SHP77 (cell line): ENCODE measurements at places on chromosomes 13 and 19.
A peak's percentile ranks its signal among the peaks of the same experiment; 100 is the strongest.

DNA sequence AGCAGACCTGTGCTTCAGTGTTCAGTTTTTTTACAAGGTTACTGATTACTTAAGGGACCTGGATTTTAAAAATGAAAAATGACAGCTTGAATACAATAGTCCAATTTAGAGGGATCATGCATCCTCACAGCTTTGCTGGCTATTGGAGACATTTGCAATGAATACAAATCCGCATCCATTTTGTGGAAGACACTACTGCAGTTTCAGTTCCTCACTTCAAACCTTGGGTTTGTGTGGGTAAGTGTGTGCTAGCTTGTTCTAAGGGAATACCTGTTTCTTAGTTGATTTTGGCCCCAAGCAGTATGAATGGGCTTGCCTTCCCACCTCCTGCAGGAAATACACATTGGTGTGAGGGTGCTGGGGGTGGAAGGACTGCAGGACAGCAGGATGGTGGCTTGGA lies 222.4 kb downstream of the OLFM4 start:
- no peak for DNase-seq

DNA sequence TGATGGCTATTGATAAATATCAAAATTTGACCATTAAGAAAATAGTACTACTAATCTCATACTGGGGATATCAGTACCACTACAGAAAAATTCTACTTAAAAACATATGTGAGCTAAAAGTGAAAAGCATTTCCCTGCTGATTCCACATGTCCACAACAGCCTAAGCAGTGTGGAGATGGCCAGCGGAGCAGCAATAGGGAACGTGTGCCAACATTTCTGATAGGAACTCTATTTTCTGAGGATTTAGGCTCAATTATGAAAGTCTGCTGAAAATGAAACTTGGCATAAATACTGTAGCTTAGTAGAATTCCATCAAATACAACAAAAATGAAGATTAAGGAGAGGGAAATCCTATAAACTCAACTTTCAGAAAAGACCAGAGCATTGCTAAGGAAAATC lies 311.6 kb downstream of the ENOX1 start:
- no peak for DNase-seq

- no peak for DNase-seq
Observed at GRCh38 chr19:46383171-46383815, 30.1 kb downstream of the CCDC8 start.

GRCh38 chr19:10582091-10582490 lies 5.0 kb downstream of the AP1M2 start:
- no peak for DNase-seq

GRCh38 chr13:109105899-109106298 lies 476.5 kb downstream of the MYO16 start:
- DNase-seq = no peak

DNA sequence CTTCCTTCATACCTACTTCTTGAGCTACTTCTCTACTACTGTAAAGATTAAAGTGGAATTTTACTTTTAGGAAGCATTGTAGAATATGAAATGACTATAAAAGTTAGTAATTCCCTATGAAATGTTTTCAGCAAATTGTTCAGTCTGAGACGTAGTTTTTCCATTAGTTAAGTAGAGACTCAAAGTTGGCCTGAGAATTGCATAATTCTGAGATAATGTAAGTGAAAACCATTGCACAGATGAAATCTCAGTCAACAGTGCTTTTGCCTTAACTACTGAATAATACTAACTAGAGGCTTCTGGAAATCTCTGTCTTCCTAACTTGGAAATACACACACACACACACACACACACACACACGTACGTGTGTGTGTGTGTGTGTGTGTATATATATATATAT lies 125.9 kb downstream of the FGF14 start:
- DNase-seq = no peak

DNA sequence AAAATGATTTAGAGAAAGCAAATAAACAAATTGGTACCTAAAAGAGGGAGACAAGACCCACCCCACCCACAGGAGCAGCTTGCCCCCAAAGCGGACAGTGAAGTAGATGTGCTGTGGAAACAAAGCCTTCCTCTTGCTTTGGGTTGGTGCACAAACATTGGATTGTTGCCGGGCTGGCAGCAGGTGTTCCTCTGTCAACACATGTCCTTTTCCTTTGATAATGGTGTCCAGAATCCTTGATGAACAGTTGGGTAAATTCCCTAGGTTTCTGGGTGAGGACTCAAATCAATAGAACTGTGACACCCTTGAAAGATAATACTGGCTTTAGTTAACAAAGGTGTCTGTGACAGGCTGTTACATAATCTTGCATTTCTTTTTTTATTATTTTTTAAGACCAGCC lies 311.8 kb downstream of the SPRY2 start:
- DNase-seq = peak; percentile 67

DNA sequence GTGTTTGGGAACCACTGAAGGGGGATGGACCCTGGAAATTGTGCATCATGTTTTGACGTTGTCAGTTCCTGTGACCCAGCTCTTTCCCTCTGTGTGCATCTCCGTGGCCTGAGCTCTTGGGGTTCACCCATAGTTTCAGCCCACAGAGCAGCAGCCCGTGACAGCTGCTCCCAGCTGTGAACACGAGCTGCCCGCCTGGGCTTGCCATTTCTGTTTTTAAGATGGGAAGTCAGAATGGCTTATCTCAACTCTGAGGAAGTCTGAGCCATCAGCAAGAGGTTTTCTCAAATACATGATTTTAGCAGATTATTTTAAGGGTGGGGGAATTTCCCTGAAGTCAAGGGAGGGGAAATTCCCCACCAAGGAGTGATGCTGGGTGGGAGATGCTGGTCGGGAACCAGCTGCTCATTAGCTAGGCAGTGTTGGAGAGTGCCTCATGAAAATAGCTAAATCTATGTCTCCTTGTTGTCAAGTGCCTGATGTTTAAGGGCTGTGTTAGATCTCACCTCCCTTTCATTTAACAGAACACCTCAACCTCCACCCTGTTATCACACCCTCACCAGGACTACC lies 34.8 kb upstream of the C1QTNF9 start:
- DNase-seq = no peak

DNA sequence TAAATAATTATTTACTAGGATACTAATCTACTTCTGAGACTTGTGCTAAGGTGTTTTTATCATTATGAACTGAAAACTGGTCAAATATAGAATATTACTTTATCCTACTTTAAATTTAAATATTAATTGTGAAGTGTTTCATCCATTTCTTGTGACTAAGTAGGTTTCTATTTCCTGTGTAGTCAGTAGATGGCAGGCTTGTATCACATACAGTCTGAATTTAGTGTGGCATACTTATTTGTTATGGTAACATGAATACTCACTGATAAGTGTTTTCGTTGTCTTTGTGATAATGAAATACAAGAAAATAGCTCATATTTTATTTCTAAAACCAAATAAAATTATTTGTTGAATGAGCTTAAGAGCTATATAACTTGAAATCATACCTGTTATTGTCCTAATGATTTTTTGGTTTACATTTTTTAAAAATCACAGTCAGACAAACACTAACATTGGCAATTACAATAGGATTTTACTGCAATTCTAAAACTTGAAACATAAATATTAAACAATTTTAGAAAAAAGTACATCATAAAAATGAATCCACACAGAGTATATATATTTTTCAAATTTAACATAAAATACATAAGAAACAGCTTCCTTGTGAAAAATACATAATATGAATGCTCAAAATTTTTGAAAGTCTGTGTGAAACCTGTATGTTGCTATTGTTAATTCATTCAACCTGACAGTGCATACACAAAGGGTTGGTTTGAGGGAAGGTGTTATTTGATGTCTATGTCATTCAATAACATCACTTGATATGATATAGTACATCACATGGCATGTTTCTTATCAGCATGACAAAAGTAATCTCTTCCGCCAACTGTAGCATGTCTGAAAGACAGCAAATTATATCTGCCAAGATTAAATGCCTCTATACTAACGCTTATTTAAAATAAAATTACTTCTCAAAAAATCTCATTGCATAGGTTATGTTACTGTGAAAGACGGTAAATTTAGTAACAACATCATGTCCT lies 904.8 kb upstream of the PCDH20 start:
- DNase-seq = peak; percentile 5

DNA sequence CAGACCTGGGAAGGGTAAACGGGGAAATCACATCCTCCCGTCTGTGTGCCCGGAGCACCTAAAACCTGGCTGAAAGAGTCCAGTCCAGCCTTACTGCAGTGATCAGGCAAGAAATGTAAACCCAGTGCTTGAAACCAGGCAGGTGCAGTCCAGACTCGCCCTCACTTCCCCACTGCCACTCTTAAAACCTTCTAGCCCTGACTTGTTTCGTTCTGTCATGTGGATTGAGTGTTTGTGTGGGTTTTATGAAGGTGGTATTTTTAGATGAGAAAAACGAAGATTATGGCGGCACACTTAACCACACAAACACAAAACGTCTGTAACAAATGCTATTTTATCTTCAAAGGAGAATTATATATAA lies 839 bp upstream of the CKAP2 start:
- peak; percentile 45 for DNase-seq

DNA sequence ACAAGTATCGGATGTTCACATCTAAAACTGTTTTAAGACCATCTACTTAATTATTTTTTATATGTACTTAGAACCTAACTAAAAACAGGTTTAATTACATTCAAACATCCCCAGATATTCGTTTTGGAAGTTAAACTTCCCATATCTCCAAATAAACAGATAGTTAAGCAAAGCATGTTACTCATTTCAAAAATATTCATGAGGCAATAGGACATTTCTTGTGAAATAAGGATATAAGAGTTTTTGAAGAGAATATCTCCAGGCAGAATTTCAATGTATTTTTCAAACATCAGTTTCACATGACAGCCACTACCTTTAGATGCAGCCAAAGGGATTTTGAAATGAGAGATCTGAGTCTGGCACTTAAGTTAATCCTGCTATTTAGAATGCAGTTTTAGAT lies 697.5 kb downstream of the SLITRK1 start:
- no peak for DNase-seq

DNA sequence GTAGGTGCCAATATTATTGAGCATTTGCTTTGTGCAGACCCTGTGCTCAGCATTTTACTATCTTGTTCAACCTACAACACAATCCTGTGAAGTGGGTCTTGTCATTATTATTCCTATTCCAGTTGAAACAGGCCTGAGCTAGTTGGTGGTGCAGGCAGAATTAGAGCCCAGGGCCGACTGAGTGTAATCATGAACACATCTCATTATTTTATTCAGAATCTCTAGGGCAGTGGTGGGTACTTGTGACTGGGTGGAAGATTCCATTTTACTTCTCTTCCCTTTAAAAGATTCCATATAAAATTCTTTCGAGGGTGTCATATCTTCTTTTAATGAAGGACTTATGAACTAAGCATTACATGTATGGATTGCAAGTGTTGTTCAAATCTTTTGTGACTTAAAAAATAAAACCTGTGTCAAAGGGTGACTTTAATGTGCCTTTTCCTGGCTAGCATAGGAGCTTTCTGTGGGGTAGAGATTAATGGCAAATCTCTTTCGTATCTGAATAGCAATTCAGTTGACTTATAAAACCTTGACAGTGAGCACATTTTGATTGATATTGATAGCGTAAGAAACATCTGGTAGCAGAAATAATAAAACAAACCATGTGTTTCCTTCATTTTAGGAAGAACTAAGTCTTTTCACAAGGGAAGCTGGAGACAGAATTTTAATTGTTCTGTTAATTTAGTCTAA lies 20.3 kb downstream of the B3GLCT start:
- no peak for DNase-seq

DNA sequence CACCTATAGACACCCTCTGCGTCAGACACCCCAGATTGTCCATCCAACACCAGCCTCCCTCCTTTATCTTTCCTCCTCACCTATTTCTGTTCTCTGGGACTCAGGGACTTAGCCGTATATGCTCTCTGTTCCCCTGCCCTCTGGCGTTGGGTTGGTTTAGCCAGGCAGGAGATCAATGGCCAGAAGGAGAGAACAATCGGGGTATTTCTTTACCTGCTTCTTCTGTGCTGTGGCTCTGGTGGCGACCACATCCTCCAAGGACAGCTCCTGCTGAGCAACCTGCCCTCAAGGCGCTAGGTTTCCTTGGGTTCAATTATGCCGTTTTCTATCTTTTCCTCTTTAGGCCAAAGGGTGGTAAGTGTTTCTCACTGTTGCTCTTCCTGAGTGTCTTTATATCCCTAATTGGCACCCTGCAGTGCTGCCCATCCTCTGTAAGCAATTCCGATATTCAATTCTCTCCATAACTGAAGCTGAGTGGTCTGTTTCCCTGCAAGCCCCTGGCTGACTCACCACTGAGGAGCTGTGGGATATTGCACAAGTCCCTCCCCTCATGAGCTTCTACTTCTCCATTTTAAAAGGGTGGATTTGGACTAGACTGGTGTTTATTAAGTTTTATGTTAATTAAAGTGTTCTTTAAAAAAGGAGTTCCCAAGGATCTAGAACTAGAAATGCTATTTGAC lies 63.7 kb upstream of the TMTC4 start:
- DNase-seq = no peak

DNA sequence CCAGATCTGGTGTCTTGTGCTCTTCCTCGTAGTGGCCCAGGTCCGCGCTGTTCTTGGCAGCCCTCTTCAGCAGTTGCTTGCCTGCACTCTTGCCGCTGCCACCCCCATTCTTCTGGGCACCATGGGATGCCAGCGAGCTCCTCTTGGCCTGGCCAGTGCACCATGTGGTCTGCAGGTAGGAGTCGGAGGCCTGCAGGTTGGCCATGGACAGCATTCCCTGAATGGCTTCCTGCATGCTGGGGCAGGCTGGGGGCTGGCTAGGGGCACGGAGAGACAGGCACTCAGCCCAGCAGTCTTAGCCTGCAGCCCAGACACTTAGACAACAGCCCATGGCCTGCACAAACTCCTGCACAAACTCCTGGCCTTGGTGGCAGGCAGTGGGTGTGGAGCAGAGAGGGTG lies 234.9 kb downstream of the TUBA3C start:
- no peak for DNase-seq

DNA sequence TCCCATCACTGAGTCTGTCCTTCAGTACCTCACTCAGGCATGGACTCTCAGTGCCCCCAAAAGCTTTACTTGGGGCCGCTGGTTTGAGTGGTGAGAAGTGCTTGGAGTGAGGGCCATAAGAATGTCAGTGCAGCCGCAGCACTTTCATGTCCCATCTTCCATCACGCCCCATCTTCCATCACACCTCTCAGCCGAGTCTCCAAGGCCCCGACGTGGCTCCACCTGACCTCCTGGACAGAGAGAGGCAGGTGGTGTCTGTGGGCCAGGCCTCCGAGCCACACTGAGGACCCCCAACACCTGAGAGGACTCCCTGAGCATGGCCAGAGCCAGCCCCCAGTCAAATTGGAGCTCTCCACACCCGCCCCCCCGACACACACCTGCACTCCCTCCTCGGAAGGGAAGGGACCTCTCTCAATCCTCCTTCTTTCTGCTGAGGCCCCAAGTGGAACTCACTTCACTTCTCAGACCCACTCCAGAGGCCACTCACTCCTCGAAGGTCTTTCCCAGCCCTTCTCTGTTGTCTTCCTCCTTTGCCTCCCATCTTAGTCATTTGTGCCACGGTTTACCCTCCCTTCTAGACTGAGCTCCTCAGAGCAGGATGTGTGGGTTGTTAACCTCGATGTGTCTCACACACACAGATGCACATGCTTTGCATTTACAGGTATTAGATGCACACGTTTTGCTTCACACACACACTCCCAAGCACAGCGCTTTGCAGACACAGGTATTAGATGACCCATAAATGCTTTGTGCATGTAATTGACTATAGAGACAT lies 65.7 kb upstream of the ATP12A start:
- no peak for DNase-seq
